ENCODE measurements at places on chromosomes 2 and 18.

DNA sequence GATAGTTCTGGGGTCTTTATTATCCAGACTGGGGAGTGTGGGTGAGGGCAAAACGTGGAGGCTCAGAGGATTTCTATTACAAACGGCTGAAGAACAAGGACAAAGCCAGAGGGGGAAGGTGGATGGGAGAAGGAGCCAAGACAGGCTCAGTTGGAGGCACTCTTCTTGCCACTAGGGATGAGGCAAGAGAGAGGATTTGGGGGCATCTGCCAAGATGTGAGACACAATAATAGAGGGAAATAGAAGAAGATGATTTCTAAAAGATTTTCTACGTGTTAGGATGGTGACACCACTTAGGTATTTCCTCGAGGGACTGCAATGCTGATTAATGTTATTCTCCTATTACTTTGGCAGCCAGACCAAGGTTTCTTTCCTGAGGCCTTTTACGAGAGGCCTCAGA, 71.8 kb downstream of the APOB start:
- DNase-seq = no peak

GRCh38 chr18:47883771-47884413, 46.6 kb downstream of the SMAD2 start:
- no peak for DNase-seq

GRCh38 chr2:85680707-85681371, 12.8 kb upstream of the SFTPB start:
- no peak for DNase-seq

DNA sequence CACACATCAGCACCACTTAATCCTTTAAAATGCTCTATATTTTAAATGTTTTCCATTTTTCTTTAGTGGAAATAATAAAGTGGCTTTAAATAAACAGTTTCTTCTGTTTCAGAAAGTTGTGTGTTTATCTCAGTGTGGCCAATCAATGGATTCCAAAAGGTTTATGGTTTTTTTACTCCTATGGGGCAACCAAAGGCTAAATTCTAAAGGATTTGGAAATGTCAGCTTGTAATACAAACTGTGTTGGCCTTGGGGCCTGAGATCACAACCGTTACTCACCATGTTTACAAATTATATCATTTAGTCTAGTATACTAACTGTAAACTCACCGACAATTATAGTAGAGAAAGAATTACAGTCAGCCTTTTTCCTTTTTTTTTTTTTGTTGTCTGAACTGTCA, 827.2 kb downstream of the EPHA4 start:
- DNase-seq = no peak

DNA sequence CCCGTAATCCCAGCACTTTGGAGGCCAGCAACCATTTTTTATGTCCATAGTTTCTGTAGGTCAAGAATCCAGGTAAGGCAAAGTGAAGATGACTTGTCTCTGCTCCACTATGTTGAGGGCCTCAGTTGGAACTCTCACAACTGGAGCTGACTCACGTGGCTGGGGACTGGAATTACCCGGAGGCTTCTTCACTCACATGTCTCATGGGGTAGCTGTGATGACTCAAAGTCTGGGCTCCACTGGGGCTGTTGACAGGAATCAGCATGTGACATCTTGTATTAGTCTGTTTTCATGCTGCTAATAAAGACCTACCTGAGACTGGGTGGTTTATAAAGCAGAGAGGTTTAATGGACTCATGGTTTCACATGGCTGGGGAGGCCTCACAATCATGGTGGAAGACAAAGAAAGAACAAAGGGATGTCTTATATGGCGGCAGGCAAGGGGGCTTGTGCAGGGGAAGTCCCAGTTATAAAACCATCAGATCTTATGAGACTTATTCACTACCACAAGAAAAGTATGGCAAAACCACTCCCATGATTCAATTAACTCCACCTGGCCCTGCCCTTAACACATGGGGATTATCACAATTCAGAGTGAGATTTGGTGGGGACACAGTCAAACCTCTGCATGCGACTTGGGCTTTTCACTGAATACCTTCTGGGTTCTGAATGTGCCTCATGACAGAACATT, 7.8 kb upstream of the PPP1R1C start:
- DNase-seq = no peak

- no peak for DNase-seq
These were observed 2.0 kb downstream of the ANKAR start for GRCh38 chr2:189676471-189676870.

DNA sequence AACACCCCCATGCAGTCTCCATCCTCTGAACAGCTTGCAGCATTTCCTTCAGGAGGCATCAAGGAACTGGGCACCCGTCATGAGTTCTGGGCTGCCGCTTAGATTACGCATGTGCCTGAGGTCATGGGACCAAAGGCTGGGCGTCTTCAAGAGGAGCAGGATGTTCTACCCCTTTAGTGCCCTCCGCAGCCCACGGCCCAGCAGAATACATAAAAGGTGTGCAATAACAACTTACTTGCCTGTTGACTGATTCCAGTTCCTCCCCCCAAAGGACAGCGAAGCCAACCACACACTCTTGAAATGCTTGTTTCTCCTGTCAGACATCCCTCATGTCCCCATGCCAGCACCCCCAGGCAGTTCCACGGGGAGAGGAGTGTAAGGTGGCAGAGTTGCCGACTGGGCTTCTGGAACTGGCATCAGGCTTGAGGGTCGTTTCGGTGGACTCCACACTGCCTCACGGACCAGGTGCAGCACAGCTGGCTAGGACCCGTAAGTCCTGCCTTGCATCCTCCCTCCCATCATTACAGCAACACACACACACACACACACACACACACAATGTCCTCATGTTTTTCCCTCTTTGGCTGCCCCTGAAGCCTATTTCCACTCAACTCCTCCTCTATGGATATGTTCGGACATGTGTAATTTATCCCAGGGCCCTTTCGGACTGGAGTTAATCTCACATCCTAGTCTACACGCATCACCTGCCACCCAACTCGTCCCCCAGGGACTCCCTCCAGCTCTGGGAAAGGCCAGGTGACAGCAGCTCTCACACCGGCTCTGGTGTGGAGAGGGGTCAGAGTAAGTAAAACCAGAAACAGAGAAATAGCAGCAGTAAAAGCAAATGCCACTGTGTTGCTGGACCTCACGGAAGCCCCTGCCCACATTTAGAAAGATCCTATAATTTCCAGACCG, 200.7 kb downstream of the BCL11A start:
- DNase-seq = no peak

DNA sequence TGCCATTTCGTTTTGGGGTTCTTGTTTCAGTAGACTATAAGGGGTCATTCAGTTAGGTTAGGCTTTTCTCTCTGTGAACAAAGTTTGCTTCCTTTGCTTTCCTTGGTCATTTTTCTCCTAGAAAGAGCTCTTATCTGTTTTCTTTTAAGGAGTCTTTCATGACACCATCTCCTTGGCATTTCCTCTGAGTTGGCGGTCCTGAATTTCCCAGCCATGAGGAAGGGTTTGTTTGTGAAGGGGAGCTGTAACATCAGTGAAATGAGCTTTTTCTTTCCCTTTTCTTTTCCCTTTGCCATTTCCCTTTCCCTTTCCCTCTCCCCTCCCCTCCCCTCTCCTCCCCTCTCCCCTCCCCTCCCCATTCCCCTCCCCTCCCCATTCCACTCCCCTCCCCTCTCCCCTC, 61.7 kb downstream of the MAP4K4 start:
- peak; percentile 23 for DNase-seq

DNA sequence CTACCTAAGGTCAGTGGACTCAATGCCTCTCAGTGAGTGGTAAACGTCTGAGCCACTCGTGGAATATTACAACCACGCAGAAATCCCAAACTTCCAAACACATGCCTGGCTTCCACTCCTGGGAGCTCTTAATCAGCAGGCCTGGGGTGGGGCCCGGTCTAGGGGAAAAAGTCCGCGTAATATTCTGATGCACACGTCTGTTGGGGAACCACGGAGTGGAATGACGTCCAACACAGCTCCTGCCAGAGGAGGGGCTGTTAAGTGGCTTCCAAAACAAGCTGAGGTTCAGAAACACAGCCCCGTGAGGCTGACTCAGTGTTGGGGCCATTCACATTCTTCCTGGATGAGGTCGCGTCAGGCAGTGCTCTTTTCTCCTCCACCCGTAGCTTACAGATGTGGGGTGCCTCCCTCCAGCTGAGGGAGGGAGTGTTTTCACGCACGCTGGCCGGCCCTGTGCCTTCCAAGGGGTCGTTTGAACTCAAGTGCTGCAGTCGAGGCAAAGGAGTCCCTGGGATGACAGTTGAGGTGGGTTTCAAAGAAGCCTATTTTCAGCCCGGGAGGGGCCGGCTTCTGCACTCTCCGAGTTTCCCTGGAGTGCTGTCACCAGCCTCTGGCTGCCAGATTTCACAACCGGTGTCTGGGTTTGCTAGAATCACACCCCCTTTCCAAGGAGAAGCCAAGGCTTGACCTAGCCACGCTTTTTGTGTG, 73.1 kb downstream of the ACKR3 start:
- DNase-seq = peak; percentile 93

DNA sequence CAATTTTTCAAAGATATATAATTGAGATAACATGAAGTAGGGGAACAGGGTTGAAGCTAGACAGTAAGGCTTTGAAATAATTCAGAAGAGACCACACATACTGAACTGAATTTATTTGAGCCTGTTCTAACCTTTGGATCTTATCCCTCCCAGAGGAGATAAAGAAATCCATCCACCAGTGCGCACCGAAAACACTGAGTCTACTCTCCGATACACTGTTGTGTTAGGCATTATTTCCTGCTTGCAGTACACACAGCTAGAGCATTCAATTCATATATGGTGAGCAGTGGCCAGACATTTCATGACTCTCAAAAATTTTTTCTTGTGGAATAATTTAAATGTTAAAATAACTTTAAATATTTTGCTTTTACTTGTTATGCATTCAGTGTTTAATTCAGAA, 342.7 kb downstream of the GPD2 start:
- DNase-seq = no peak

DNA sequence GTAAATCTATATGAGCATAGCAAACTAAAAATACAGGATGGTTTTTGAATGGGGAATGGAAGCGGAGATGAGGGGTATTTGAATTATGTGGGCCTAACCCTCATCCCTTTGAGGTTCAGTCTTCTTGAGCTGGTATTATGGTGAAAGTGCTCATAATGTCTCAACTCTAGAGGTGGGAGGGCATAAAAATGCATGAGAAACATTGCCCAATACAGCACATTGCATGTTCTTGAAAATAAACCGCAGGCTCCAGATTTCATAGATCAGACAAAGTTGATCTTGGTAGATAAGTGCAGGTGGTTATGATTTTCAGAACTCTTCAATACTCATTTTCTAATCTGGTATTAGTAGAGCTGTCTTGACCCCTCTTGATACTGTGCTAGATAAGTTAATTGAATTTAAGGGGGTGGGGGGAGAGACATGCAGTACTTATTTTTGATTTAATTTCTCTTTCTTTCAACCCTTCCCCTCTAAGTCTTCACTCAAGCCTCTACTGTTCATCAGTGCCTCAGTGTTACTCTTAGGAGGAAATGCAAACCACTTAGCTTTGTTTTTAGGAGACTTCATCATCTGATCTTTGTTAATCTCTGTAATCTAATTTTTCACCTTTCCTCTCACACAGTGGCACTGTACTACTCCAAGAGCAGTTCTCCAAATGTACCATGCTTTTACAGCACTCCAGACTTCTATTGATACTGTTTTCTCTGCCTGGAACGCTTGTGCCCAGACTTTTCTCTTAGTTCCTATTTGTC, 22.2 kb downstream of the XRCC5 start:
- no peak for DNase-seq

DNA sequence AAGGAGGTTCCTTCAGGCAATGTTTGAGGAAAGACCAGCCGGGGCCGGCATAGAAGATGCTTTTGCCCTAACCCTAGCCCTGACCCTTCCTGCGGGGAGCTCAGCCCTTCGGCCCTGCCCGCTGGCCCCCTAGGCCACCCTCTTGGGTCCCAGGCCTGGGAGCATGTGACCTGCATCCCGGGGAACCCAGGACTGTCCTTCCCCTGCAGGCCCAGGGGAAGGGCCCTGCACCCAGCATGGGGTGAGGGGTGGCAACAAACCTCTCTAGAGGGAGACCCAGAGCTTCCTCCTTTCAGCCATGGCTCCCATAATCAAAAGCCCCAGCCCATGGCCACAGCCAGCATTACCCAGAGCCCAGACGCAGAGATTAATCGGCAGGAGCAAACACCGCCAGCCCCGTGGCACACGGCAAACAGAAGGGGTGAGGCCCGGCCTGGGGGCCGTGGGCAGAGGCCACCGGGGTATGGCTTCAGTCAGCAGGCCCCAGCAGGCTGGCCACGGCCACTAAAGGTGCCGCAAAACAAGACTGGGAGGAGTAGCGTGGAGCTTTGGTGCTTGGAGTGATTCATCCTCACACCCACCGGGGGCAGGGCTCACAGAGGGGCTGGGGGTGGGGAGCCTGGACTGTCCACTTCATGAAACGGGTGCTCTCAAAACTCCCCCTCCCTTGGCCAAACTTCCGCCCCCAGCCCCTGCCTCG, 61.6 kb upstream of the HPCAL1 start:
- no peak for DNase-seq

GRCh38 chr2:239983004-239983778, 42.0 kb downstream of the NDUFA10 start:
- DNase-seq = no peak

DNA sequence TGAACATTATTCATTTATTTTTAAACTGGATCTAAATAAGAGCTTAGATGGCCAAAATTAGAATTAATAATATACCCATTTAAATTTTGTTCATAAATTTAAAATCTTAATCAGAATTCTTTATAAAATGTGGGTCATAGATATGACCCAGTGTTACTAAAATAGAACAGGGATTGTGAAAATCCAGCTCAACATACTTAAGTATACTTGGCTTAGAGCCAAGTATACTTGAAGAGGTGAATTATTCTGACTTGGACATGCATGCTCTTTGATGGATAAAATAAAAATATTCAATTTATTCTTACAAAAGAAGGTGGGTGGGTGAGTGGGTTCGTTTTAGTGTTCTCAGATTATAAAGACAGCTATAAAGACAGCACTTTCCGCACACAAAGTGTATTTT, 70.7 kb downstream of the SPOPL start:
- no peak for DNase-seq

DNA sequence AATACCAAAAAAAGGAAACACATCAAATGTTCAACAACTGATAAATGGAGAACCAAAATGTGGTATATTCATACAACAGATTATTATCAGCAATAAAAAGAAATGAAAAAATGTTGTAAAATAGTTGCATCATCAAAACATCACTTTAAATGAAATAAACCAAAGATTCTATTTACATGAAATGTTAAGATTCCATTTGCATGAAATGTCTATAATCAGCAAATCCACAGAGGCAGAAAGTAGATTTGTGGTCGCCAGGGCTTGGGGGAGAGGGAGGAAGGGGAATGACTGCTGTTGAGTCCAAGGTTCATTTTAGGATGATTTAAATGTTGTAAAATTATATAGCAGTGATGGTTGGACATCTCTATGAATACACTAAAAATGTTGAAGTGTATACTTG, 181.9 kb downstream of the RTP5 start:
- DNase-seq = no peak
